ENCODE measurements at places on chromosomes 12 and 14.

DNA sequence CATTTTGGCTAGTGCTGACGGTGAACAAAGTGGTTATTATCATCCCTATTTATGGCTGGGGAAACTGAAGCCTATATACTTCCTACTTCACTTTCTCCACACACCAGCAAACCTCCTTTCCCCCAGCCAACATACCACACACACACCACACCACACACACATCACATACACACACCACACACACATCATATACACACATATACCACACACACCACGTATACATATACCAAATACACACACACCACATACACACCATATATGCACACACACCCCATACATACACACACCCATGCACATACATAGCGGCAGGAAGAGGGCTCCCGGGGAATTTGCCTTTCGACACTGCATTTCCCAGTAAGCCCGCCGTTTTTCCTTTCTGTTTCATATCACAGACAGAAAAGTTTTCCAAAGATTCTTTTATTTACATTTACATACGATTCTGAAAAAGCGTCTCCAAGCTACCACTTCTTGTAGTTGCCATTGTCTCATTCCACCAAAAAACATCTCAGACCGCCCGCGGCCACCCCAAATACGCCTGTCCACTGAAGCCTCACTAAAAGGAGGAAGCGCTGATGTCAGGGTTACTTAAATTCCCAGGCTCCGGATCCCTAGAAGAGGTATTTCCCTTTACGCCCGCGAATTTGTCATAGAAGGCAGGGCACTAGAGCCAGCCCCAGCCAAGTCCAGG, 823 bp upstream of the RAB5B start:
- no peak for DNase-seq

DNA sequence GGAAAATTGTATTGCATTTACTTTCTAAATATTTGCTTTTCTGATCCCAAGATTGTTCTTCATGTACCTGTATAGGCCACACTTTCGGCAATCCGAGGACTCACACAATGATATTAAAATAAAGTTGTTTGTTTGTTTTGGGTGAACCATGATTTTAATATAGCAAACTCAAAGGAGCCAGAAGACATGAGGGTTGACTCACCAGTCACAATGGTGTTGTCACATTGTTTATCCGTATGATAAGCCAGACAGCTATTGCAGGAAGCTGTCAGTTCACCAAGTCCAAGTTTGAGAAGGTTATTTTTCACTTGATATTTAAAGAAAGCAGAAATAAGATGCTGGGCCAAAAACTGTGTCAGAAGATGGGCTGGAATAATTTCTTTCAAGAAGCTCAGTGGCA, 67.1 kb upstream of the CPM start:
- DNase-seq = no peak

DNA sequence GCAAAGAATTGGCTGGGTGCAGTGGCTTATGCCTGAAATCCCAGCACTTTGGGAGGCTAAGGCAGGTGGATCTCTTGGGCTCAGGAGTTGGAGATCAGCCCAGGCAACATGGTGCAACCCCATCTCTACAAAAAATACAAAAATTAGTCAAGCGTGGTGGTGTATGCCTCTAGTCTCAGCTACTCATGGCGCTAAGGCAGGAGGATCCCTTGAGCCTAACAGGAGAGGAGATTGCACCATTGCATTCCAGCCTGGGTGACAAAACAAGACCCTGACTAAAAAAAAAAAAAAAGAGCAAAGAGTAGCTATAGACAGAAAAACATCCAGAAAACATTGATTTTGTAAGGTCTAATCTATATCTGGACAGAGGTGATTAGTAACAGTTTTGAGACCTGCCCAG, 25.0 kb downstream of the KIF21A start:
- no peak for DNase-seq

GRCh38 chr14:85793533-85793932, 263.6 kb downstream of the FLRT2 start:
- no peak for DNase-seq

GRCh38 chr14:98170575-98170974, 1101.4 kb downstream of the BCL11B start:
- no peak for DNase-seq

- DNase-seq = no peak
Measured at GRCh38 chr12:109196332-109196731, 79.9 kb downstream of the ACACB start.

DNA sequence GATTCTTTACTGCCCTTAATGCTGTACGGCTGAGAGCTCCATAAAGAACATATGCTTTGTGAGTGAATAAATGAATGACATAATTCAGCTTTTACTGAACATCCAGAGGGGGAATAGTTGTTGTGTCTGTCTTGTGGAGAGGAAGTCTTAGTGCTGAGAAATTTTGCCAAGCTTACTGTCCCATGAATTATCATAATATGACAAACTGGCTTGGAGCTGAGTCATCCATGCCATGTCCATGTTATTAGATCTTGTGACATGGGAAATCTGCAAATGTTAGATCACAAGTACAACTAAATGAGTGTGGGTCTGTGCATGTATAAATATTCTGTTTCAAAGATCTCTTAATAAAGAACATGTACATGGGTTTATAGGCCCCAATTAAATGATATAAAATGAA, 350.4 kb downstream of the BMP4 start:
- no peak for DNase-seq

GRCh38 chr14:89259951-89260609, 157.0 kb downstream of the FOXN3 start:
- DNase-seq = no peak

GRCh38 chr12:111166779-111167540, 201.9 kb downstream of the PHETA1 start:
- DNase-seq = no peak

- no peak for DNase-seq
Measured at GRCh38 chr14:104158827-104159798, 20.7 kb downstream of the KIF26A start.

- DNase-seq = no peak
Measured at GRCh38 chr12:26828280-26829073, 4.5 kb downstream of the ITPR2 start.

DNA sequence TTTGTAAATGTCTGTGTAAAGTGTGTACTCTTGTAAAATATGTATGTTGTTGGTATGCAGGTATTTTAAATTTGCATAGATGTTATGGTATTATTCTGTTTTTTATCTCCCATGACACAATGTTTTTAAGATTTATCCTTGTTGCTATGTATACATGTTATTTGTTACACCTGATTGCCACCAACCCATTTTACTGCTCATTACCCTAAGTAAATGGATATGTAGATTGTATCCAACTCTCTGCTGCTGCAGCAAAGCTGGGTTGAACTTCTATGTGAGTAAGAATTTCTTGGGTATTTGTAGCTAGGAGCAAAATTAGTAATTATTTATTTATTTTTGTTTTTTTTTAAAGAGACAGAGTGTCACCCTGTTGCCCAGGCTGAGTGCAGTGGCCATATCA, 6.2 kb downstream of the APAF1 start:
- peak; percentile 18 for DNase-seq

- DNase-seq = peak; percentile 64
Measured at GRCh38 chr12:74889563-74890236, 319.9 kb downstream of the KCNC2 start.

Measured in EH (cell line).